ENCODE measurements at places on chromosomes 4 and X. TPM values are rescaled to one million over a fixed set of nuclear protein-coding genes. Genes with fewer than 3 reads are reported as not detected.

Gene IL1RAPL1
- 17.0 TPM for total RNA-seq

Gene SMR3B
- not detected for total RNA-seq

Gene AMER1
- 8.9 TPM for total RNA-seq

Gene TCEAL7
- 86.6 TPM for total RNA-seq

Gene SPACA5
- total RNA-seq = not detected

Gene UBA6
- total RNA-seq = 127 TPM

Gene MMRN1
- 2.5 TPM for total RNA-seq

Gene HTRA3
- total RNA-seq = 1.2 TPM

Gene CXorf38
- total RNA-seq = 10.6 TPM

Gene RTL3
- not detected for total RNA-seq

Gene CT45A5
- total RNA-seq = not detected

Gene TLR1
- 10.5 TPM for total RNA-seq

Gene CENPVL2
- total RNA-seq = 1.7 TPM

Gene XK
- 3.3 TPM for total RNA-seq

Gene HAND2
- total RNA-seq = not detected

Gene INTU
- 36.3 TPM for total RNA-seq

Gene CXorf65
- not detected for total RNA-seq

Gene MAOB
- total RNA-seq = 1.6 TPM

Gene DKK2
- 3.1 TPM for total RNA-seq

Gene PRR32
- not detected for total RNA-seq

Gene ETDB
- not detected for total RNA-seq

Gene TIMM17B
- total RNA-seq = 27.9 TPM

Gene RENBP
- total RNA-seq = 2.8 TPM

Gene RAB41
- total RNA-seq = not detected

Gene RTL9
- total RNA-seq = 0.16 TPM

Gene DOK7
- not detected for total RNA-seq

Gene GJB1
- total RNA-seq = not detected

Gene C1GALT1C1
- 16.2 TPM for total RNA-seq

Gene DCK
- total RNA-seq = 125 TPM

Gene GPM6B
- 418 TPM for total RNA-seq

Gene ATOH1
- total RNA-seq = not detected

Gene OTC
- 0.31 TPM for total RNA-seq

Gene TCEAL5
- total RNA-seq = 7.2 TPM

Gene WWC2
- total RNA-seq = 15.1 TPM

Gene FAM9B
- not detected for total RNA-seq

Gene POU3F4
- total RNA-seq = 12.6 TPM

Gene LONRF3
- 1.9 TPM for total RNA-seq

Gene RCHY1
- total RNA-seq = 51.6 TPM

Gene SMS
- total RNA-seq = 174 TPM

Gene DUSP9
- 1.7 TPM for total RNA-seq
